Central memory CD8-positive, alpha-beta T cell (primary cell): ENCODE measurements at places on chromosomes 5 and 9.

- DNase-seq, result no peak
Measured at GRCh38 chr9:23526806-23527205, 299.2 kb downstream of the ELAVL2 start.

- DNase-seq, result no peak
Measured at GRCh38 chr5:128736553-128736952, 198.5 kb upstream of the FBN2 start.

- DNase-seq, result no peak
Measured at GRCh38 chr5:99866740-99867139, 668.4 kb upstream of the FAM174A start.

DNA sequence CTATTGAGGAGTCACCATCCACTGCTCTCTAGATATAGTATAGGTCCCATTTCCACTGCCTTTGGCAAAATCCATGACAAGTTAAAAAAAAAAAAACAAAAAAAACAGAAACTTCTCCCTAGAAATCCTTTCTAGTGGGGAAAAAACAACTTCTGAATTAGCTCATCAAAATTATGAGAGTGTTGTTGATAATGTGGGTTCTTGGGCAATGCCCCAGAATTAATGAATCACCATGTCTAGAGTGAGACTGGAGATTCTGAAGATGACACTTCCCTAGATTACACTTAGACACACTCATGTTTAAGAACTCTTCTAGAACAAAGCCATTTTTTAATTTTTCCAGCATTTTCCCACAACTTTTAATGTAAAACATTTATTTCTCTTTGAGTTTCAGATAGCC is 728.0 kb upstream of the C9orf72 start:
- DNase-seq, result no peak

GRCh38 chr5:119583684-119584083 is 45.7 kb upstream of the FAM170A start:
- no peak for DNase-seq

GRCh38 chr5:54438620-54439389 is 16.7 kb upstream of the HSPB3 start:
- DNase-seq, result no peak

DNA sequence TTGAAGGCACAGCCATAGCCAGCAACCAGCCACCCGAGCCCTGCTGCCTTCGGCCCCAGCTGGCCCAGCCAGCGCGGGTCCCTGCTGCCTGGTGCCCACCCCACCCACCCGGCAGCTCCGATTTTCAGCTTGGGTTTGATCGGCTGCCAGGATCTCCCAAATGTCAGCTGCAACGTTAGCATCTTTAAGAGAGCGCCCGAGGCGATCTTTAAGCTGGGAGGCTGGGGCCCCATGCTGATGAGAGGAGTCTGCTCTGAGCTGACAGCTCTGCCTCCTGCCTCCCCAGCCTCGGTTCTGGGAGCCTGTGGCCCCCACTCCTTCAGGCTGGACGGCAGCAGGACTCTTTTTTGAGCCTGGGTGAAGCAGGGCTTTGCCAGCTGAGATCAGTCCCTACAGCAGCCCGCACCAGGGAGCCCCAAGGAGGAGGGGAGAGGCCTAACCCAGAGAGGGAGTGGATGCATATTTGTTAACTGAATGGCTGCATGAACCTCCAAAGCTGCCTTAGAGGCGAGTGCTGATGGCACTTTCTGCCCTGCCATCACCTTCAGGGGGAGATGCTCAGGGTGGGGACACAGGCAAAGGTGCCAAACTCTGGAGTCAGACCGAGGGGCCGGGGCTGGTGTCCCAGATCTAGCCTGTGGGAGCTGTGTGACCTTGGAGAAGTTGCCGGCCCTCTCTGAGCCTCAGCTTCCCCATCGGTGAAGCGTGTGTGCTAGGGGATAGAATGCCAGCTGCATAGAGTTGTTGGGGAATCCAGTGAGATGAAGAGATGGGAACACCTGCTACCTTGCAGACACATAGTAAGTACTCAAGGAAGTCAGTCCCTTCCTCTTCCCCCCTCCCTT is 165.5 kb downstream of the C9orf50 start:
- DNase-seq, result no peak

DNA sequence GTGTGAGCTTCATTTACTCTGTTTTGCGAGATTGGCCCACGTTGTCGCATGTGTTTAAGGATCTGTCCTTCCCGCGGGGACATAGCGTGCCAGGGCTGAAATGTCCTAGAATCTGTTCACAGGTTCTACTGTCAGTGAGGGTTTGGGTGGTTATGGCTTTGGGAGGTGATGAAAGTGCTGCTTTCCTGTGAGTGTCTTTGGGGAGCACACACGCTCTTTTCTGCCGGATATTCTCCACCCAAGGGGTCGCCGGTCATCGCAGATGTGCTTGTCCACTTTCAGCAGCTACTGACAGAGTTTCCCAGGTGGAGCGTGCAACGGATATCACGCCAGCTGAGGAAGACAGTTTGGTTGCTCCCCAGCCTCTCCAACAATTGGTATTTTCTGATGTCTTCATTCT is 32.1 kb downstream of the PROP1 start:
- DNase-seq, result no peak

DNA sequence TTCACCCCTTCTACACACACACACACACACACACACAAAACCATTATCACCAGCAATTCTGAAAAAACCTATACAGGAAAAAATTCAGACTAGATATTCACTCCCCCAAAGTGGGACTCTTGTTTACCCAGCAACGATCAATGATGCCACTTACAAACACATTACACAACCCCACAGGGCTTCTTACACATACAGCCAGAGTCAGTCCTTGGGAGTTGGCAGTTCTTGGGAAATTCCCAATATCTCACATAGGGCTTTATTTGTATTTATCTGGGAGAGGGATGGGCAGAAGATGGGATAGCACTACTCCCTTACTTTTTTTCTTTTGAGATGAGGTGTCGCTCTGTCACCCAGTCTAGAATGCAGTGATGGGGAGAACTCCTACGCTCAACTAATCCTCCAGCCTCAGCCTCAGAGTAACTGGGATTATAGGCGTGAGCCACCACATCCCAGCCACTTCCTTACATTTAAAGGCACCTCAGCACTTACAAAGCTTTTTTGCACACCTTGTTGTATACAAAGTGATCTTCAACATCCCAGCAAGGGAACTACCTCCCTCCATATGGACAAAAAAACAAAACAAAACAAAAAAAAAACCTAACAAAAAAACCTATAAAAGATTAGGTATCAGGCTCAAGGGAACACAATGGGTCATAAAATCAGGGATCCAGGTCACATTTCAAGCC is 168.4 kb downstream of the TSSK1B start:
- no peak for DNase-seq

DNA sequence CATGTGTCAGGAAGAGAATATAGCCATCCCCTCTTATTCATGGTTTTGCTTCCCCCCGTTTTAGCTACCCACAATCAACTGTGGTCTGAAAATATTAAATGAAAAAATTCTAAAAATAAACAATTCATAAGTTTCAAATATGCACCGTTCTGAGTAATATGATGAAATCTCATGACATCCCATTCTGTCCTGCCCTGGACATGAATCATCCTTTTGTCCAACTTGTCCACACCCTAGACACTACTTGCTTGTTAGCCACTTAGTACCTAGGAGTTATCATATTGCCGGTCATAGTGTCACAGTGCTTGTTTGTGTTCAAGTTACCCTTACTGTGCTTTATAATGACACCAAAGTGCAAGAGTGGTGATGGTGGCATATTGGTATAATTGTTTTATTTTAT is 113.5 kb downstream of the CAAP1 start:
- DNase-seq, result no peak

- DNase-seq, result no peak
Measured at GRCh38 chr5:18078157-18078556, 443.9 kb downstream of the TAF11L14 start.

DNA sequence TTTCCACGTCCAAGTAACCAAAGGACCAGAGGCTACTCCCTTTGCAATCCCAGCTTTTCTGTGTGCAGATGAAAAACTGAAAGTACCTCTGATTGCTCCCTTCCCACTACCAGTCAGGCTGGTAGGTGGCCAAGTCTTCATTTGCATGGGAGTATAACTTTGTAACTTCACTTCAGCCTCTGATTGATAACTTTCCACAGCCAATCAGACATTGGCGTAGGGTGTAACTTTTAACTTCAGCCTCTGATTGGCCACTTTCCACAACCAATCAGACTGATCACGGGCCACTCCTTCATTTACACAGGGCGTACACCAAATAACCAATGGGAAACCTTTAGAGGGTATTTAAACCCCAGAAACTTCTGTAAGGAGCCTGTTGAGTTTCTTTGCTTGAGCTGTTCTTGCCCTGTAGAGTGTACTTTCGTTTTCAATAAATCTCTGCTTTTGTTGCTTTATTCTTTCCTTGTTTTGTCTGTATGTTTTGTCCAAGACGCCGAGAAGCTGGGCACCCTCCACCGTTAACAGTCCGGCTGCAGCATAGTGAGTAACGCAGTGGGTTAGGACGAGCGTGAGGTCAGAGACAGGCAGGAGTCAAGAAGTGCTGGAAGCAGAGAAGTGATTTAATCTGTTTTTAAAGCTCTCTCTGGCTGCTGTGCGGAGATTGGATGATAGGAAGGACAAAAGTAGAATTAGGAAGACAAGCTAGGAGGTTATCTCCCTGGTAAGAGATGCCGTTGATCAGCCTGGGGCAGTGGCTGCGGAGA is 3.5 kb upstream of the EXOSC2 start:
- DNase-seq, result no peak

DNA sequence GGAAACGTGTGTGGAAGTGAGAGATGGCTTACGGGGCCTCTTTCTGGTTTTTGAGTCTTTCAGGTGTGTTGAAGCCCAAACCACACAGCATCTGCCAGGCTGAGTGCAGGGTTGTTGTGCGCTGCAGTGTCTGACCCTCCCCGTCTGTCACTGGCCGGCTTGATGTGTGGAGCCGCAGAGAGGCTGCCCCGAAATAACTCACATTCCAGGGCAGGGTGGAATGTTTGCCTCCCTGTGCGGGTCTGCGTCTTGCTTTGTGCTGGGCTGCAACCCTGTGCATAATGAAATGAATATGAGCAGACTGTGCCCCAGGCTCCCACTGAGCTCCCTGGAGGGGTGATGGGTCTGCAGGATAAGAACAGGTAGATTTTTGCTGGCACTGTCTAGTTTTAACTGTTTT is 9.9 kb upstream of the PLEKHG4B start:
- no peak for DNase-seq

DNA sequence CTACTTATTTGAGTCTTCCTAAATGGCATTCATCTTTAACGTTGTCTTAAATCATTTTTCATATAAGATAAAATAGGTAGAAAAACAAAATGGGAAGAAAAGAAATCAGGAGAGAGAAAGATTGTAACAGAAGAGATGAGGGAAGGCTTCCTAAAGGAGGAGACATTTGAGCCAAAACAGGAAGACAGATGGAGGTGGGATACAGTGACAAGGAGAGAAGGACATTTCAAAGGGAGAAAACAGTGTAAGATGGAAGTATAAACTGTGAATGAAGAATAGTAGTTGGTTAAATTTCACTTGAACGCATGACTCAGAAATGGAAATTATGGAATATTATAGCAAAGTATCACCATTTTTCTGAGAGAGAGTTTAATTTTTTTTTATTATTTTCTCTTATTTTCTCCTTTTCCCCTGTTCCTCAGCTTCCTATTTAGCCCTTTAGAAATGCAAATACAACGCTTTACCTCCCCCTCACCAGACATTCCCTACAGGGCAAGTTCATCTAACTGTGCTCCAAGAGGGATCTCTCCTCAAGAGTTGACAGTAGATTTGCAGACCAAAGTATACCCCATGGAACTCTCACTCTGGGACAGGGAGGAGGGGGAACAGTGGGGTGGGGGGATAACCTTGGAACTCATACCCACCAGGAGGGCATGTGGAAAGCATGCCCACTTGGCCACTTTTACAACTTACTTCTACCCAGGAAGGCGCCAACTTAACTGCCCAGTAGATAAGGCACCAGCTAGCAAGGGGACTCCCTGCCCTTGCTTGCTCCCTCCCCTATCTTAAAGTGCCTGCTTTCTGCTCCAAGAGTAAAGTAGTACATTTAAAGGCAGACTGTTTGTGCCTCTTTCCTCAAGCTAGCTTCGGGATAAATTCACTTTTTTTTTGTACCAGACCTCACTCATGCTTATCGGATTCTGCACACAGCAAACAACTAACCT is 304.7 kb upstream of the POU5F2 start:
- no peak for DNase-seq

- DNase-seq, result no peak
Measured at GRCh38 chr5:9380109-9380508, 165.8 kb downstream of the SEMA5A start.

DNA sequence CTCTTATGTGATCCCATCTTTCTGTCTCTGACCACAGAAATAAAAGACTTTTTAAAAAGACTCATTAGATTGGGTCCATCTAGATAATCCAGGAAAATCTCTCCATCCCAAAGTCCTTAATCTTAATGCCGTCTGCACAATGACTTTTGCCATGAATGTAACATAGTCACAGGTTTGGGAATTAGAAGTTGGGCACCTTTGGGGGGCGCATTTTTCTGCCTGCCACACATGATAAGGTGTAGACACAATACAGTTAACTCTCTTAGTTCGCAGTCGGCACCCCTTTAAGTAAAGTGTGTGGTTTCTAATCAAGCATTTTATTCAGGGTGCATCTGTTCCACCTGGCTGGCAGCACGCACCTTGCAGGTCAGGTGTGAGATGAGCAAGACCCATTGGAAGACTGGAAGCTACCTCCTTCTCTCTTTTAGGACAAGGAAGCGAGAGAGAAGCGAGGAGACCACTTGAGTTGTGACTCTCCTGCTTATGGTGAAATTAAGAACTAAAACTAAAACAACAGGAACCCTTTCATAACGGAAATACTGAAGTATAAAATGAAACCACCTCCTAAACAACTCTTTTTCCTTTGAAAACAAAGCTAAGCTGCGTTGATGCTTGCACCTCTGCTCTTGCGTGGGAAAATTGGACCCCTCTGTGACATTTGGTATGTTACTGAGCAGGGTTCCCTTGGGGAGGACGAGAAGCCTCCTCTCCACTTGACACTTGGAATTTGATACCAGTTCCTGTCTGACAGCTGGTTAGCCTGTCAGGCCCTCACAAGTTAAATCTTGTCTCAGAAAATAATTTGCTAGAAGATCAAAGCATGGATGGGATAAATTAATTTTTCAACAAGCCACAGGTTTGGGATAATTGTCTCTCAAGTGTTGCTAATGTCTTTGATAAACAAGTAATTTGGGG is 304.6 kb upstream of the DMRT1 start:
- no peak for DNase-seq

DNA sequence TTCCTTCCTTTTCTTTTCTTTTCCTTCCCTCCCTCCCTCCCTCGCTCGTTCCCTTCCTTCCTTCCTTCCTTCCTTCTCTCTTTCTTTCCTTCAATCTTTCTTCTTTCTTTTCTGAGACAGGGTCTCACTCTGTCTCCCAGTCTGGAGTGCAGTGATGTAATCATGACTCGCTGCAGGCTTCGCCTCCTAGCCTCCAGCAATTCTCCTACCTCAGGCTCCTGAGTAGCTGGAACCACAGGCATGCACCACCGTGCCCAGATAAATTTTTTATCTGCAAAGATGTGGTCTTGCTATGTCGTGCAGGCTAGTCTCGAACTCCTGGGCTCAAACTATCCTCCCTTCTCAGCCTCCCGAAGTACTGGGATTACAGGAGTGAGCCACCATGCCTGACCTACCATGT is 81.4 kb downstream of the SPATA31C2 start:
- no peak for DNase-seq

DNA sequence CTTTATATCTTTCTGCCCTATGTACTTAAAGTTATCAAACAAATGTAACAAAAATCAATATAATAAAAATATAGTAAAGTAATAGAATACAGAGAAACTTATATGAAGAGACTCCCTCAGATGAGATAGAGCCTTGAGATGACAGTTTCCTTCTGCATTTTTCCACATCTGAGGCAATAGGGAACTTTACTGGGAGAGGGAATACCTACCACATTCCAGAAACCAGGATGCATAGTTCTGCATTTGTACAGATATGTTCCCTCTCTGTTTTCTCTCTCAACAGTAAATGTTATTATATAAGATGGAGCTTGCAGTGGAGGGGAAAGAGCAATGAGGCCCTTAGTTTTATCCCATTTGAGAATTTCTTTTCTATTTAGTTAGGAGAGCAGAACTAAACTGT is 109.6 kb upstream of the KCNN2 start:
- no peak for DNase-seq
